ENCODE measurements at places on chromosomes 4 and X.

DNA sequence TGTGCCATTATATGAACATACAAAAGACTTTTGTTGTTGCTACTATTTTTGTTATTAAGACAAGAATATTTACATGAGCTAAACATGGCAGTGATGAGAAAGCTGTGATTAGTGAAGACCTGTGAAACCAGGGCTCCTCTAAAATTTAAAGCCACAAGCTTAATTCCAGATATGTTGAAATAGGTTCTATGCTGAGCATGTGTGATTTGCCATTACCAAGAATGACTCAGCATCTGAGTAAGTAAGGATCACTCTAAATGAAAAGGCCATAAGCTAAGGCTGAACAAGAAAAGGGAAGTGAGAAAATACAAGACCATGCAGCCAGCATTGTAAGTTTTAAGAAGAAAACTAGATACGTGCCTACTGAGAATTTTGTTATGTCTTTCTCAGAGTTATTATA, 75.9 kb upstream of the CAMK2D start:
- no peak for DNase-seq

- no peak for DNase-seq
Observed at GRCh38 chr4:11710453-11711093, 281.9 kb upstream of the HS3ST1 start.

DNA sequence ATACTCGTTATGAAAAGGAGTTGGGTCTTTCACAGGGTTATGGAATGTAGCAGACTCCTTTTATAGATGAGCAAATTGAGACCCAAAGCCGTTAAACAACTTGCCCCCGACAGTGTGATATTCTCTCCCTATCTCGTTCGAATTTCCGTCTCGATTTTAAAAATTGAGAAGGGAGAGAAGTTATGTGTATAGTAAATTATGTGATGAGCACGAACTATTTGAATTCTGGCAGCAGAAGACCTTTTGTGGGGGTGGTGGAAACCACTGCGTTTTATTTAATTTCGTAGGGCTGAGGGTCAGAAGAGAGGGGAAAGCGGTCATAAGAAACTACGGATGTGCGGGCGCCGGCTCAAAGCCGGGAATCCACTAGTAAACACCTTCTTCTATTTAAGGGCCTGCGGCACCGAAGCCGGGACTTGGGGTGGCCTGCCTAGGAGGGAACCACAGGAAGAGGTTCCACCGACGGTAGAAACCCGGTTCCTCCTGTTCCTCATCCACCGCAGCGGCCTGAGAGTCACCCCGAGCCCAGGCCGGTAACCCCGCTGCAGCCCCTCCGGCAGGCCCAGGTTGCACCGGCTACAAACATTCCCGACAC, 1.5 kb upstream of the DDX3X start:
- no peak for DNase-seq

DNA sequence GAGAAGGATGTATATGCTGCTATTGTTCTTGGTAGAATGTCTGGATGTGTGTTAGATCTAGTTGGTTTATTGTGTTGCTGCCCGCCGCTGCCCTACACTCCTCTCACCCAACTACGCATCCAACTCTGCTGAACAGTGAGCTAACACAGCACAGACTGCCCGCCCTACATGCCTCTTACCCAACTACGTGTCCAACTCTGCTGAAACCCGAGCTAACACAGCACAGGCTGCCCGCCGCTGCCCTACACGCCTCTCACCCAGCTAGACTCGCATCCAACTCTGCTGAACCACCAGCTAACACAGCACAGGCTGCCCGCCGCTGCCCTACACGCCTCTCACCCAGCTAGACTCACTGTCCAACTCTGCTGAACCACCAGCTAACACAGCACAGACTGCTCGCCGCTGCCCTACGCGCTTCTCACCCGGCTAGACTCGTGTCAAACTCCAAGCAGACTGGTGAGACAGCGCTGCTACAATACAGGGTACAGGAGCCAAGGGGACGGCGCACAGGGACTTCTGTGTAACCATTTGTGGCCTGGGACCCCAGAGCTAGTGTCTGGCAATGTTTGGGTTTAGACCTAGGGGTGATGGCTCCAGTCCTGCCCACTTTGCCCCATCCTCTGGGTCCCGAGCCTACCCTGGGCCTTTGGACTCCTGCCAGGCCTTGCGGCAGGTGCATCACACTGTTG, 11.6 kb upstream of the CTBP1 start:
- no peak for DNase-seq

DNA sequence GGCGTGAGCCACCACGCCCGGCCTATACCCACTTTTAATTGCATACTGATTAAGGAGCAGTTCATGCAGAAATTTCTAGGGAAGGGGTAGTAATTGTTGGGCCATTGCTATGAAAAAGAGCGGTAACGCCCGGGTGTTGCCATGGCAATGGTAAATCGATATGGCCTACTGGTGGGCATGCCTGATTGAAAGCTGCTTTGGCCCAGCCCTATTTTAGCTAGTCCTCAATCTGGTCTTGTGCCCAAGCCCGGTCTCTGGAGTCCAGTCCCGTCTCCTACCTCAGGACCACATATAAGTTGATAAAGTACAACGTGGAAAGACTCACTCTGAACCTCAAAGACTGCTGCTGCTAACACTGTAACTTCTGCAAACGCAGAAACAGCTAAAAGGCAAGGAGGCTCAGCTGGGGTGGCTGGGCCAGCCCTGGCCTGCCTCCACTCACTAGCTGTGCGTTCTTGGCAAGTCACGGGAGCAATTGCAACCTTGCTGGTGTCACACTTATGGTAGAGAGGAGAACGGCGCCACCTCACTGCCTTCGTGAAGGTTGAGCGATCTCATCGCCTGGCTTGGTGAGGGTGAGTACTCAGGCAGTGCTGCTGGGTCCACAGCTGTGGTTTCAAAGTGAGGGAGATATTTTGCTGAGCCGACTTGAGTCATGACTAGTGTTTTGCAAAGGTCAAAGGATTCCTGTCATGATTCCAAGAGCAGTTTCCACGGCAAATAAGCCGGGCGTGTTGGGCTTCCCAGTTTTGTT, 57.0 kb upstream of the GRPEL1 start:
- no peak for DNase-seq

GRCh38 chr4:3190549-3190948, 58.4 kb upstream of the MSANTD1 start:
- no peak for DNase-seq

Data from SHP77 (cell line).